ENCODE measurements at places on chromosomes 4 and X. TPM values are rescaled to one million over a fixed set of nuclear protein-coding genes. Genes with fewer than 3 reads are reported as not detected.
A peak's percentile ranks its signal among the peaks of the same experiment; 100 is the strongest.

The TEX13B gene
- total RNA-seq, result not detected

- no peaks in the 10 kb centered on the region for H3K27me3 ChIP-seq
- no peak for DNase-seq
- no peak overlapping the region for H3K27ac ChIP-seq
- H3K4me3 ChIP-seq, result no peak overlapping the region
- H3K4me1 ChIP-seq, result peaks cover 5% of the 10 kb centered on the region
Measured at GRCh38 chrX:107625739-107626138, 2.6 kb upstream of the PRPS1 start.

DNA sequence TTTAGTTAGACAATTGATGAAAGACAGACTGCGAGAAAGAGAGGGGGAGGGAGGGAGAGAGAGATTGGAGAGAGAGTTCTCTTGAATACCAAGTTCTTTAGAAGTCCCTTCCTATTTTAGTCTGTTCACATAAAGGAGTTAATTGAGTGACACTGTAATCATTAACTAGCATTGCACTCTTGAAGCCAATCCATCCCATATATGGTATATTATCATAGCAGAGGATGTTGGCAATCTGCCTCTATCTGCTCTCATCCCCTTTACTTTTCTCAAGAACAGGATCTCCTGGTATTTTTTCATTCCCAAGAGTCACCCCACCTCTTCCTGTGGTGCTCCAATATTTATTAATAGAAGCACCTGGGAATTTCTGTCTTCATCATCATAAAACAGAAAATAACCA, 959.6 kb upstream of the NDST4 start:
- no peaks in the 10 kb centered on the region for H3K4me1 ChIP-seq
- H3K36me3 ChIP-seq, result no peaks in the 10 kb centered on the region
- no peak for DNase-seq
- no peaks in the 10 kb centered on the region for H3K27me3 ChIP-seq

- H3K4me1 ChIP-seq, result no peaks in the 10 kb centered on the region
- DNase-seq, result peak; percentile 69
- no peaks in the 10 kb centered on the region for H3K36me3 ChIP-seq
- H3K27ac ChIP-seq, result no peak overlapping the region
- peaks cover 3% of the 10 kb centered on the region for H3K27me3 ChIP-seq
Measured at GRCh38 chrX:153554519-153555167, 37.2 kb downstream of the ATP2B3 start.

The ZNF711 gene
- total RNA-seq, result not detected

DNA sequence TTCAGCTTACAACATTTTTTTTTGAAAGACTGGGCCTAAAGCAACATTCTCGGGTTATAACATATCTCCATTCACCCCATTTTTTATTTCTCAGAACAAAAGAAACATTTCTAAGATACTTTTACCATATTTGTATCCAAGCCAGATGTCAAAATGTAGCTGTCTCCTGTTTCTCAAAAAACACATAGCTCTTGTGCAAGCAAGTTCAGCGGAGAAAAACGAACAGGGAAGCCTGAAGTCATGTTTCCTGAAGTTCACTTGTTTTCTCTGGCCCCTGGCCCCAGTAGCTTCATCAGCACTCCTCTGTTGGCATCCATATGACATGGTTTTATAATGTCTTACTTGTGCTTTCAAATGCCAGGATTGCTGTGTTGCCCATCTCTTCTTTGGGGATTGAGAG, 218.2 kb downstream of the BANK1 start:
- no peak overlapping the region for H3K27ac ChIP-seq
- DNase-seq, result no peak
- H3K36me3 ChIP-seq, result no peaks in the 10 kb centered on the region
- H3K27me3 ChIP-seq, result no peaks in the 10 kb centered on the region
- no peak overlapping the region for H3K4me3 ChIP-seq

The GLRA3 gene
- not detected for total RNA-seq

The ATP2B3 gene
- total RNA-seq, result not detected

The CFP gene
- 2.6 TPM for total RNA-seq

DNA sequence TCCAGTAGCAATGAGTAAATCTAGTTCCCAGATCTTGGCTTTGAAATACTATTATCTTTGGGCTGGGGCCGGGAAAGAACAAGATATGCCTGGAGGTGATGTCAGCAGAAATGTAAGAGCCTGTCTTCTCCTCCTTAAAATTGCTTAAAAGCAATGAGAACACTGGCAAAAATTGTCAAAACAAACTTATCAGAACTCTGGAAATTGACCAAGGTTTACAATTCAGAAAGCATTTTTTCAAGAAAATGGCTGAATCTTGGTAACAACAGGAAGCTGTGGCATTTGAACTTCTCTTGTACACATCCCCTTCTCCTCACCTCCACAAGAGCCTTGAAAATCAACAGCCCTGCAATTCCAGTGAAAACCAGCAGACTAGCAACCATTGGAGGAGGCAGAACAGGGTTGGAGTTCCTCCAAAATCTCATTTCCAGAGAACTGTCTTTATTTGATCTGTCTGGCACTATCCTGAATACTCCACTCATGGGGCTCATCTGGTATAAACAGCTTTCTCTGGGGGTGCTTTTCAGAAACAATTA, 13.5 kb downstream of the TIMP1 start:
- H3K27ac ChIP-seq, result no peak overlapping the region
- H3K4me3 ChIP-seq, result no peak overlapping the region
- no peaks in the 10 kb centered on the region for H3K4me1 ChIP-seq
- H3K36me3 ChIP-seq, result no peaks in the 10 kb centered on the region

- no peak overlapping the region for H3K27ac ChIP-seq
- no peak for DNase-seq
- no peaks in the 10 kb centered on the region for H3K27me3 ChIP-seq
- H3K4me1 ChIP-seq, result no peaks in the 10 kb centered on the region
- H3K4me3 ChIP-seq, result no peak overlapping the region
- no peaks in the 10 kb centered on the region for H3K36me3 ChIP-seq
Measured at GRCh38 chr4:154854362-154854761, 73.3 kb downstream of the RBM46 start.

DNA sequence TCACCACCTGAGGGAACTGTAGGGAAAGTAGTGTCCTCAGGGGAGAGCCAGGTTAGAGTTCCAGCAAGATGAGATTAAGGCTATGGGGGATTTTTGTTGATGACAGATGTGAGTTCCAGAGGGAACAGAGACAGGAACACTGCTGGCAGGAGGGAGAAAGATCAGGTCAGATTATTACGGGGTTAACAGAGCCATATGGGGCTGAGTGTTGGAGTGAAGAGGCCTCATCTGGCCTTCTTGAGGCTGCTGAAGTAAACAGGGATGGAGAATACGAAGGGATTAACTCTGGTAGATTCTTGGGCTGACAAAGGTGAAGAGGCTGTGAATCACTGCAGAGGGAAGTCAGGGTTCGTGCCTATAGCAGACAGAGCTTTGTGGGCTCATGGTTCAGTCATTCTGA, 47.9 kb upstream of the POU4F2 start:
- DNase-seq, result no peak
- H3K4me3 ChIP-seq, result no peak overlapping the region
- H3K27ac ChIP-seq, result no peak overlapping the region
- H3K36me3 ChIP-seq, result no peaks in the 10 kb centered on the region

The CENPI gene
- 1.7 TPM for total RNA-seq

GRCh38 chrX:19350941-19351384, 7.2 kb downstream of the PDHA1 start:
- H3K27ac ChIP-seq, result no peak overlapping the region
- no peaks in the 10 kb centered on the region for H3K36me3 ChIP-seq
- DNase-seq, result no peak
- H3K27me3 ChIP-seq, result no peaks in the 10 kb centered on the region
- H3K4me3 ChIP-seq, result no peak overlapping the region

The LANCL3 gene
- total RNA-seq, result 0.80 TPM

- H3K27me3 ChIP-seq, result no peaks in the 10 kb centered on the region
- H3K4me1 ChIP-seq, result no peaks in the 10 kb centered on the region
- no peaks in the 10 kb centered on the region for H3K36me3 ChIP-seq
- H3K4me3 ChIP-seq, result no peak overlapping the region
- no peak overlapping the region for H3K27ac ChIP-seq
Measured at GRCh38 chrX:7179446-7179845, 31.5 kb upstream of the PUDP start.

- peaks cover 3% of the 10 kb centered on the region for H3K36me3 ChIP-seq
- DNase-seq, result no peak
- no peak overlapping the region for H3K27ac ChIP-seq
- H3K27me3 ChIP-seq, result no peaks in the 10 kb centered on the region
- no peak overlapping the region for H3K4me3 ChIP-seq
Measured at GRCh38 chr4:23819041-23819511, 70.8 kb downstream of the PPARGC1A start.

The MAGEB1 gene
- total RNA-seq, result not detected

- H3K36me3 ChIP-seq, result peaks cover 25% of the 10 kb centered on the region
- DNase-seq, result peak; percentile 23
- no peak overlapping the region for H3K4me3 ChIP-seq
- no peaks in the 10 kb centered on the region for H3K27me3 ChIP-seq
- peak overlapping the region; percentile 22 for H3K27ac ChIP-seq
Measured at GRCh38 chr4:153296040-153296823, 48.3 kb upstream of the MND1 start.

The GASK1B gene
- total RNA-seq, result 11.3 TPM

- no peak overlapping the region for H3K4me3 ChIP-seq
- H3K4me1 ChIP-seq, result no peaks in the 10 kb centered on the region
- H3K27me3 ChIP-seq, result peaks cover 71% of the 10 kb centered on the region
- no peak for DNase-seq
Measured at GRCh38 chrX:642436-643240, 12.0 kb downstream of the SHOX start.

- H3K36me3 ChIP-seq, result no peaks in the 10 kb centered on the region
- no peaks in the 10 kb centered on the region for H3K27me3 ChIP-seq
- H3K4me1 ChIP-seq, result peaks cover 30% of the 10 kb centered on the region
- DNase-seq, result no peak
- H3K4me3 ChIP-seq, result no peak overlapping the region
Measured at GRCh38 chr4:169203891-169204290, 66.9 kb downstream of the SH3RF1 start.

- no peaks in the 10 kb centered on the region for H3K27me3 ChIP-seq
- H3K4me3 ChIP-seq, result no peak overlapping the region
- no peaks in the 10 kb centered on the region for H3K4me1 ChIP-seq
- H3K27ac ChIP-seq, result no peak overlapping the region
- H3K36me3 ChIP-seq, result no peaks in the 10 kb centered on the region
- no peak for DNase-seq
Measured at GRCh38 chrX:27924261-27924660, 57.0 kb downstream of the DCAF8L1 start.

The MORC4 gene
- total RNA-seq, result 8.3 TPM

DNA sequence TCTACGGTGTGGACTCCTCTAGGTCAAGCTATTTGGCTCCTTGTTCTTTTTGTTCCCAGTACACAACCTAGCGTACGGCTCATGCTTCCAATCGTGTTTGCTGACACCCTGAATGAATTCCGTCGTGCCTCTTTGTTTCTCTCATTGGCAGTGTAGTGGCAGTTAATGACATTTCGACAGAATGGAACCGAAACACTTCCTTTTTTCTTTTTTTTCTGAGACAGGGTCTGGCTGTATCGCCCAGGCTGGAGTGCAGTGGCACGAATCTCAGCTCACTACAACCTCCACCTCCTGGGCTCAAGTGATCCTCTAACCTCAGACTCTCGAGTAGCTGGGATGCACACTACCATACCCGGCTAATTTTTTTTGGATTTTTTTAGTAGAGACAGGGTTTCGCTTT, 113.3 kb upstream of the ATP6AP2 start:
- H3K27ac ChIP-seq, result no peak overlapping the region
- H3K27me3 ChIP-seq, result no peaks in the 10 kb centered on the region
- no peaks in the 10 kb centered on the region for H3K36me3 ChIP-seq

DNA sequence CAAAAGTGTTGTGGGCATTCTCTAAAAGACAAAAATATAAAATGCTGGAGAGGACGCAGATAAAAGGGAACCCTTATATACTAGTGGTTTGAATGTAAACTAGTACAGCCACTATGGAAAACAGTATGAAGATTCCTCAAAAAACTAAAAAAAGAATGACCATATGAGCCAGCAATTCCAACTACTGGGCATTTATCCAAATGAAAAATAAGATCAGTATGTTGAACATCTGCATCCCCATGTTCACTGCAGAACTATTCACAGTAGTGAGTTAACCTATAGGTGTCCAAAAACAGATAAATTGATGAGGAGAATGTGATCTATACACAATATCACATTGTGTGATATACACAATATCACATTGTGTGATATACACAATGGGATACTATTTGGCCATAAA, 1615.3 kb downstream of the PCDH18 start:
- no peak overlapping the region for H3K4me3 ChIP-seq
- H3K27ac ChIP-seq, result no peak overlapping the region
- DNase-seq, result no peak
- no peaks in the 10 kb centered on the region for H3K4me1 ChIP-seq

The HSPA4L gene
- total RNA-seq, result 3.8 TPM

DNA sequence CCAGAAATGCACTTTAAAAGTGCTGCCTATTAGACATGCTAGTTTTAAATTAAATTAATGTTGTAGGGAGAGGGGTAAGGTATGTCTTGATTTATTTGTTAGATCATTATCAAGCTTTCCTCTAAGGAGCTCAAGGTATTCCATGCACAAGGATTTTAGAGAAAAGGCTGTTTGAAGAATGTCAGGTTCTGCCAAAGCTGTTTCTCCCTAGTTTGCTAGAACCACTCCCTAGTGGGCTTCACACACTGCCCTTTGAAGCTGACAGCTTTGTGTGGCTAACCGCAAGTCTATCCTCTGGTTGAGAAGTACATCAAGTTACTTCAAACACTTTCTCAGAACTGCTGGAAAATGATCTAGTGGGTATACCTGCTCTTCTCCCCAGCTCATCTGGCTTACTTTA, 32.3 kb downstream of the RASL11B start:
- no peaks in the 10 kb centered on the region for H3K4me1 ChIP-seq
- no peak overlapping the region for H3K27ac ChIP-seq
- no peaks in the 10 kb centered on the region for H3K27me3 ChIP-seq

DNA sequence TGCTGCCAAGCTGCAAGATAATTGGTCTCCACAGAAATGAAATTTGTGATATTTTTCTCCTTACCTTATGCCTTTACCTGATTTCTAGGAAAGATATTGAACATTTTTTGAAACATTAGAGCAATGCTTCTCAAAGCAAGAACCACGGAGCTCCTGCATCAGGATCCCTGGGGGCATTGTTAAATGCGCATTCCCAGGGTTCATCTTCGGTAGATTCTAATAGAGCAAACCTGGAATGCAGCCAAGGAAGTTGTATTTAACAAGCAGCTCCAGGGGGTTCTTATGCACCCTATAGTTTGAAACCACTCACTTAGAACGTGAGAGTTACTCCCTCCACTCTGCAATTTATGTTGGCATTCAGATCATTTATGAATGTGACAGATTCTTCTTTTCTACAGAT, 126.2 kb downstream of the SLC39A8 start:
- H3K27me3 ChIP-seq, result no peaks in the 10 kb centered on the region
- no peak overlapping the region for H3K27ac ChIP-seq
- H3K4me3 ChIP-seq, result no peak overlapping the region
- H3K4me1 ChIP-seq, result no peaks in the 10 kb centered on the region
- no peaks in the 10 kb centered on the region for H3K36me3 ChIP-seq

- no peaks in the 10 kb centered on the region for H3K36me3 ChIP-seq
- H3K4me3 ChIP-seq, result no peak overlapping the region
- no peaks in the 10 kb centered on the region for H3K4me1 ChIP-seq
- no peak for DNase-seq
- H3K27ac ChIP-seq, result no peak overlapping the region
Measured at GRCh38 chr4:81211956-81212355, 3.1 kb downstream of the PRKG2 start.

The KLF8 gene
- total RNA-seq, result 3.0 TPM
